ENCODE measurements at places on chromosomes 3 and 15.

DNA sequence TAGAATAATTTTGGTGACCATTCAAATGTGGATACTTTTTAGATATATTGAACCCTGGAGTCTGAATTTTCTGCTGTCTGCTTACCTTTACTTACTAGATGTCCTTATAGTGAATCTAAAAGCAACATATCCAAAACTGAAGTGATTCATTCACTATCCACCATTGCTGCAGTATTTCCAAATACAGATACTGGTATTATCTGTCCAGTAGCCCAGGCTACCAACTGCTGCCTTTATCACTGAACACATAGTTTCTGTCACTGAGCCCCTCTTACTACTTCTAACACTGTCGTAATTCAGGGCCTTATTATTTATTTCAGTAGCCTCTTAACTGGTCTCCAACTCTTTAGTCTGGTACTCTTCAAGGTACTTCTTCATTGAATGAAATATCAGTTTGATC, 49.2 kb downstream of the SLMAP start:
- DNase-seq = no peak

GRCh38 chr3:46030626-46031025, 3.3 kb upstream of the XCR1 start:
- DNase-seq = no peak

GRCh38 chr3:39166134-39166710, 12.8 kb upstream of the CSRNP1 start:
- DNase-seq = no peak

GRCh38 chr15:70610541-70610940, 152.8 kb downstream of the UACA start:
- no peak for DNase-seq

DNA sequence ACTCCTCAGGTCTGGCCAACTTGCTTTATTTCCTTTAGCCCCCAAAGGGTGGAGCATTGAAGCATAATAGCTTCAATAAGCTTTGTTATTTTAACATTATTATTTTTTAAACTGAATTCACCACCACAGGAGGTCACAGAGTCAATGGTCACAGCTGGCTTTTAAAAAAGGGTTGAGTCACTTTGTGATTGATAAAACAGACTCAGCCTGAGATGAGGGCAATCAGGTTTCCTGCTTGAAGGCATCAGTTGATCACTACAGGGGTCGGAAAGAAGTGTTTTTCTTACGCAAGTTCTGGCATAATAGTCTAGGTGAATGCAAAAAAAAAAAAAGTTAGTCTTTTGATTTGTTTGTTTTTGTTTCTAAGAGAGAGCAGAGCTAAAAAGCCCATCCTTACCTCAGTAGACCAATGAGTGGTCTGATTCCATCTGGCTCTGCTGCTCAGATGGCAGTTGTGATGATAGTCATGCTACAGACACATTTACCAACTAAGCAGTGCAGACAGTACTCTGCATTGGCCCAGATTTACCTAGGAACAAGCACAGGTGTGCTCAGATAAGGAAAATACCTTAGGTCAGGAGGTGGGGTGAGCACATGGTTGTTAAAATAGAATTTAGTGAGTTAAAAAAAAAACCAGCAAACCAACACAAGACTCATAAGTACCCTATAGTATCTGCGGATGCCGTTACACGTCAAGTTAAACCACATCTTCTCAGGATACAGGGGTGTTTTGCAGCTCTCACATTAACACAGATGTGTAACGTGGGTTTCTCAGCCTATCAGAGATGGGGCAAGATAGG, 22.6 kb downstream of the ZNF80 start:
- DNase-seq = no peak

GRCh38 chr3:42805141-42805821, 991 bp upstream of the HIGD1A start:
- DNase-seq = no peak

GRCh38 chr3:169835533-169835932, 22.8 kb upstream of the LRRC34 start:
- DNase-seq = no peak

- DNase-seq = no peak
Observed at GRCh38 chr3:85074003-85074402, 115.2 kb downstream of the CADM2 start.

GRCh38 chr15:28033443-28033842, 65.7 kb downstream of the OCA2 start:
- no peak for DNase-seq

DNA sequence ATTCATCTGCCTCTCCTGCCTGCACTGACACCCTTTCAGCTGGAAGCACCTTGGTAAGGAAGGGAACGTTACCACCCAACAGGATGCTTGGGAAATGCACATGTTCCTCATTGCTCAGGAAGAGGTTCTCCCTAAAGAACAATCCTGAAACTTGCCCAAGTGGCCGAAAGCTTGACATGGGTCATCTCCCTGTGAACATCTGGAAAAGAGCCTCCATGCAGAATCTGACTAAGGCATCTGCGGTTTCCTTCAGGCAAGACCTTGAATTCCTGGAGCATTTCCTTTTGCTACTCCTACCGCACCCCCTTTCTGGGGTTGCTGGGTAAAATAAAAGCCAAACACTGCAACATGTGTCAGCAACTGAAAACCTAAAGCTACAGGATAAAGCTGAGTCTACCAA, 68.7 kb upstream of the SNRK start:
- no peak for DNase-seq

DNA sequence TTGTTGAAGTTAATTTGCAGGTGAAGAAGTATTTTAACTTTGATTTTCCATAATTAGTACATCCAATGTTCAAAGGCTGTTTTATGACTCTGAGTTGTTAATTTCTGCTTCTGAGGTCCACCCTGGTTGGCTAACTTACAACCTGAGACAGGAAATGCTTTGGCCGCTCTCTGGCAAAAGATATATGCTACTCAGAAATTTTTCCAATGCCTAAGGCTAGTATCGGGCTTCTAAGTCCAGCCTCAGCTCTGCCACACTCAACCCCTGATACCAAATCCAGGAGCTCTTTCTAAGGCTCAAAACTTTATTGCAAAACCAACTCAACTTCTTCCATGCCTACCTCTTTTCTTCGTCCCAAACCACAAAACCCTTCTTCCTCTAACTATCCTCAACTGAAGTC, 192.9 kb downstream of the NEK10 start:
- no peak for DNase-seq

GRCh38 chr3:58743296-58743695, 76.7 kb upstream of the FAM3D start:
- DNase-seq = no peak

- DNase-seq = no peak
Observed at GRCh38 chr15:87858651-87859050, 397.9 kb downstream of the NTRK3 start.

DNA sequence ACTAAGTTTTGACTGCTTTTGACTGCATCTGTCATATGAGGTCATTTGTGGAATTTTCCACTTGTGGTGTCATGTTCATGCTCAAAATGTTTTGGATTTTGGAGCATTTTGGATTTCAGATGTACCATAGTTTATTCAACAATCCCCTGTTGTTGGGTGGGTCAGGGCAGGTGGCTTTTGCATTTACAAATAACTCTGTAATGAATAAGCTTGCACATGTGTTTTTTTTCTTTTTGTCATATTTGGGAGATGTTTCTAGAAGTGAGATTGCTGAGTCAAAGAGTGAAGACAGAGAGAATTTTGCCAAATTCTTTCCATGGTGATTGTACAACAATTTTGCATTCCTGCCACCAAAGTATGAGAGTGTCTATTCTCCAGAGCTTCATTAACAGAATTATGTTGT, 62.4 kb upstream of the ADPGK start:
- DNase-seq = no peak

DNA sequence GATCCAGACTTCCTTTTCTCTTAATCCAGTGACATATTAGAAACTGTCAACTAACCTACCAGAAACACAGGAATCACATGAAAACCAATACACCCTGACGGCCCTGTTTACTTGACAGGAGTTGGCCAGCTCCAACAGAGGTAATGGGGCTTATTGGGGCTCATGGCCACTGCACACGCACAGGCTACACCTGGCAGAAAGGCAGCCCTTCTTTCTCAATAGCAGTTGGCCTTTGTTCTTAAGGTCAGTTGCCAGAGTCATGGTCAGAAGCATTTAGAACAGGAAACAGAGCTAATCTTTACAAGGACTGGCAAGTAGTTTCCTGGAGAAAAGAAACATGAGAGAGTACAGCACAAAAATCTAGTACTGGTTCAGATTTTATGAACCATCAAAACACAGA, 181.8 kb downstream of the MAGI1 start:
- DNase-seq = no peak

GRCh38 chr15:89335298-89336041, 846 bp upstream of the POLG start:
- DNase-seq = no peak

All from stimulated activated CD4-positive, alpha-beta T cell treated with anti-CD3 and anti-CD28 coated beads, Interleukin-4, amount 100 ng/mL, for 1 hour (primary cell).